ENCODE measurements at places on chromosomes 11 and 22. TPM values are rescaled to one million over a fixed set of nuclear protein-coding genes. Genes with fewer than 3 reads are reported as not detected.

Gene METTL15
- 10.8 TPM for total RNA-seq

Gene GLYATL1
- total RNA-seq = 0.41 TPM

Gene EXPH5
- 7.9 TPM for total RNA-seq

Gene TMPRSS6
- total RNA-seq = not detected

Gene PLAAT2
- total RNA-seq = 0.52 TPM

Gene CBL
- total RNA-seq = 46.6 TPM

Gene HARBI1
- total RNA-seq = 8.1 TPM

Gene VSTM5
- 0.45 TPM for total RNA-seq

Gene MMP10
- total RNA-seq = 1.2 TPM

Gene CSF2RB
- total RNA-seq = 0.31 TPM

Measured in astrocyte (in vitro differentiated cells and primary cell).